ENCODE measurements at places on chromosomes 5 and 9. TPM values are rescaled to one million over a fixed set of nuclear protein-coding genes. Genes with fewer than 3 reads are reported as not detected.

Gene SCGB3A2
- polyA plus RNA-seq, result not detected

Gene ADGRD2
- polyA plus RNA-seq, result not detected

Gene OR1Q1
- polyA plus RNA-seq, result not detected

Gene ARHGEF39
- 8.1 TPM for polyA plus RNA-seq

Gene MTREX
- polyA plus RNA-seq, result 92.9 TPM

Gene PDZD2
- polyA plus RNA-seq, result 16.9 TPM

Gene FOXE1
- not detected for polyA plus RNA-seq

Gene MARCHF3
- polyA plus RNA-seq, result 6.8 TPM

Gene HAND1
- polyA plus RNA-seq, result not detected

Gene ORM2
- polyA plus RNA-seq, result not detected

Gene AGXT2
- 80.5 TPM for polyA plus RNA-seq

Gene SLC6A19
- 55.8 TPM for polyA plus RNA-seq

- no peak for DNase-seq
These were observed 61.7 kb upstream of the LIFR start for GRCh38 chr5:38618154-38618553.

GRCh38 chr9:122816163-122816867 is 12.1 kb downstream of the PDCL start:
- DNase-seq, result no peak

- DNase-seq, result no peak
These were observed 382.5 kb downstream of the KCNN2 start for GRCh38 chr5:114744406-114744805.

DNA sequence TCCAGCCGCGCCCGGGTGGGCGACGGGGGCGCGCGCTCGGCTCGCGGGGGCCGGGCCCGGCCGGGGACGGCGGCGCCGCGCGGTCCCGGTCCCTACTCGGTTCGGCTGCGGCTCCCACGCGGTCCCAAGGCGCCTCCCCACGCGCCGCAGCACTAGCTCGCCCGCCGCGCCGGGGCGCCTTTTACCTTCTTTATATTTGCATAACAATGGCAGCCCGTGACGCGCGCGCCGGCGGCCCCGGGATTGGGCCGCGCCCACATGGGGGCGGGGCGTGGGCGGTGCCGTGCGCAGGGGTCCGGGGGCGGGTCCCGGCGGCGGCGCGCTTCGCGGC is at the start of gene NRARP:
TSS of gene NRARP (minus strand) at position 154 of the 331 bp plus-strand sequence. CDS start 343 bp downstream, outside the sequence.
- DNase-seq, result no peak

GRCh38 chr9:109975574-109976295 is 195.7 kb downstream of the PALM2AKAP2 start:
- DNase-seq, result no peak

DNA sequence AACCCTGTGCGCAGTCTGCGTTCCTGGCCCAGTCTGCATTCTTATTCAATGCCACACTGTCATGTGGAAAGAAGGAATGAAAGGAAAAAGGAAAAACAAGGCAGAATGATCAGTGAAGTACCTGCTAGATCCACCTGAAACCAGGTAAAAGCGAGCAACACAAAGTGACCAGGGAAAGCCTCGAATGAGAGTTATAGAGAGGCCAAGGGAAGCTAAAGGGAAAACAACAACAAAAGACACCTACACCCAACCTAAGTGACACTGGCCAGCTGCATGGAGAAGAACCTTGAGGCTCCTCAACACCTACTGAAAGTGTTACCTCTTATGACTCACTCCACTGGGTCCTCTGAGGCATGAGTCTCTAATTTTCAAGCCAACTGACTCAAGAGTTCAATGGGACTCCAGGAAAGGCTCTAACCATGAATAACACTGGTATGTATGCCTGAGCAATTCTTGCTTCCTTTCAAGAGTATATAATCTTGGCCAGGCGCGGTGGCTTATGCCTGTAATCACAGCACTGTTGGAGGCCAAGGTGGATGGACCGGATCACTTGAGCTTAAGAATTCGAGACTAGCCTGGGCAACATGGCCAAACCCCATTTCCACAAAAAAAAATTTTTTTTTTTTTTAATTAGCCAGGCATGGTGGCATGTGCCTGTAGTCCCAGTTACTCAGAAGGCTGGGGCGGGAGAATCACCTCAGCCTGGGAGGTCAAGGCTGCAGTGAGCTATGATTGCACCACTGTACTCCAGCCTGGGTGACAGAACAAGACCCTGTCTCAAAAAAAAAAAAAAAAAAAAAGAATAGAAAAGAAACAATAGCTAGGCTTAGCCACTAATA is 29.0 kb downstream of the MTMR12 start:
- no peak for DNase-seq

DNA sequence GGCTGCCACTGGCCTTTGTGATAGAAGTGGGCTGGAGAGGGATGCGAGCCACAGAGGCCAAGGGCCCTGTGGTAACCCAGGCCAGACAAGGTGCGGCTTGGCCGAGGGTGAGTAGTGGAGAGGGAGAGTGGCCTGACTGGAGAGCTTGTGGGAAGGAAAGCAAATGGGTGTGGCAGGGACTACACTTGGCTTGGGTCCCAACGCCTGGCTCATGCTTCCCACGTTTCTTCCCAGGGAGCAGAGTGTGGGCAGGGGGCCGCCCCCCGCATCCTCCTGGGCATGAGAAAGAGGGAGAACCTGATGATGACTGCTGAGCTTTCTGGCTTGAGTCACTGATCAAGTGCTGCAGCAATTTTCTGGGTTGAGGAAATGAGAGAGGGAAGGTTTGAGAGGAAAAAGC is 95.7 kb downstream of the ANKH start:
- no peak for DNase-seq

- DNase-seq, result no peak
These were observed 288.9 kb upstream of the MPDZ start for GRCh38 chr9:13568405-13568804.

GRCh38 chr5:37900692-37901091 is 60.9 kb upstream of the GDNF start:
- no peak for DNase-seq

DNA sequence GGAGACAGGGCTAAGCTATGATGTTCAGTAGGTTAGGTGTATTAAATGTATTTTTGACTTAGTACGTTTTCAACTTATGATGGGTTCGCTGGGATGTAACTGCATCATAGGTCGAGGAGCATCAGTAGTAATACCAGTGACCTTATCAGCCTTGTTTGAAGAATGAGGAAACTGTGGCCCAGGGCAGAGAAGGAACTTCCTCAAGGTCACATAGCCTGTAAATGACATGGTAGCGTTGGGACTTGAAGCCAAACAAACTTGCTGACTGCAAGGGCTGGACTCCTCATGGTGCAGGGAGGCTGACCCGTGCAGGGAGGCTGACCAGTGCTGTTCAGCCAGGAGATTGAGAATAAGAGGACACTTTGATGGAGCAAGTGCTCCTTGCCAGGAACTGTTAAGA is 21.3 kb upstream of the PTPN3 start:
- DNase-seq, result no peak

- DNase-seq, result no peak
These were observed 322.5 kb downstream of the DRD1 start for GRCh38 chr5:175121457-175121856.

DNA sequence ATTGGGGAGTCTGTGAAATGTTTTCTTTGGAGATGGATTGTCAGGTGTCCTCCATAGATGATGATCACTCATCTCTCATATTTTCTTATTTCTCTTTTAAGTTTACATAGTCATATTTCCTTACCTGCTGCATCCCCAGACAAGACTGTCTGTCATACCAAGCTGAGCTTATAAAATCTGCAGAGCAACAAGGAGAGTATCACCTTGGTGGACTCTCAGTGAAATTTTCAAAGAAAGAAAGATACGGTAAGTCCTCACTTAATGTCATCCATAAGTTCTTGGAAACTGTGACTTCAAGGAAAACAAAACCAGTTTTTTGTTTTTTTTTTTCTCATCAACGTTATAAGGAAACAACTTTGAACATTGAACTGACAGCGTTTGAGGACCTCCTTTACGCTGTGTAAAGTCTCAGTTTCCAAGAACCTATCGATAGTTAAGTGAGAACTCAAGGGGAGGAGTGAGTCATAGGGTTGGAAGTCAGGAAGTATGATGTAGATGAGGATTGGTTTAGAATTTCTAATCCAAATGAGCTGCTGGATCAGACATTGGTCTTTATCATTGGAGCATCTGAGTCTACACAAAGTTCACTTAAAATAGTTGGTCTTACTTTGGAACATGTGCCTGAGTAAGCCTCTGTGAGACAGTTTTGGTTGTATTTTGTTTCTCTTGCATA is 45.5 kb downstream of the SPIN1 start:
- DNase-seq, result no peak

- DNase-seq, result no peak
These were observed 22.3 kb upstream of the EGFL7 start for GRCh38 chr9:136640171-136641111.

DNA sequence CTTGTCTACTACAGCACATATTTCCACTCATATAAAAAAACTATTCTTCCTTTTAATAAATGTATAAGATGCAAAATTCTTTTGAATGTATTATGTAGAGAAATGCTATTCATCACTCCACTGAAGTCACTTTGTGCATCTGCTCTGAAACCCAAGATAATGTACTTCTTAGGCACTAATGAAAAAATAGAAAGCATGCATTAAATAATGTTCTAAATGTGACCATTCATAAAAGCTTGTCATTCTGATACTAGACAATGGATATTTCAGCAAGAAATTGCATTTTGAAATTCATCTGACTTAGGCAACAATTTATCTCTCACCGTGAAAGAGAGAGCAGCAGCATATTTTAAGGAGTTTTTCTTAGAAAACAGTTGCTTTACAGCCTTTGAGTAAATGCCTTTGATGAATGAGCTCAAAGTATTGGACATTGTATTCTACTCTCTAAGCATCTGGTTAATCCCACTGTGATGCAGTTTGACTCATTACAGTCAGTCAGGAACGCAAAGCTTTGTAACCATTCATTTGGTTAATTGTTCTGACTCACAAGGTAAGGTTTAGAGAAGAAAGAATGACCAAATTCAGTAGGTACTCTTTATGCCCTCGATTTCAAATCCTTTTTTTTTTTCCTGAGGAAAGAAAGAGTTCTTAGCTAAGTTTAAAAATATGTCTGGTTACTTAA is 2233.8 kb upstream of the C9orf72 start:
- DNase-seq, result no peak

DNA sequence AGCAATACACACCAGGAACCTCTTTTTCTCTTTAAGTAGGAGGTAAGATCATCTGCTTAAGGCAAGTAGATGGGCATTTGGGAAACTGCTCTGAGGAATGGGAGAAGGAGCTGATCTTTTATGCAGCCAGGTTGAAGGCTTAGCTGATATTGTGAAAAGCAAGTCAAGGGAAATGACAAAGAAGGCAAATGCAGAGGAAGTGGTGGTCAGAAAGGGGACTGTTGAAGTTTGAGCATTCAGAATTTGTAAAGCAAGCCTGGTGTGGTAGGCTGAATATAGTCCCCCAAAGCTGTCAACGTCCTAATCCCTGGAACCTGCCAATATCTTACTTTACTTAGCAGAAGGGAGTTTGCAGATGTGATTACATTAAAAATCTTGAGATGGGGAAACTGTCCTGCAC is 128.9 kb downstream of the ADAMTS12 start:
- DNase-seq, result no peak

GRCh38 chr9:72037571-72037970 is 22.8 kb downstream of the C9orf57 start:
- no peak for DNase-seq

DNA sequence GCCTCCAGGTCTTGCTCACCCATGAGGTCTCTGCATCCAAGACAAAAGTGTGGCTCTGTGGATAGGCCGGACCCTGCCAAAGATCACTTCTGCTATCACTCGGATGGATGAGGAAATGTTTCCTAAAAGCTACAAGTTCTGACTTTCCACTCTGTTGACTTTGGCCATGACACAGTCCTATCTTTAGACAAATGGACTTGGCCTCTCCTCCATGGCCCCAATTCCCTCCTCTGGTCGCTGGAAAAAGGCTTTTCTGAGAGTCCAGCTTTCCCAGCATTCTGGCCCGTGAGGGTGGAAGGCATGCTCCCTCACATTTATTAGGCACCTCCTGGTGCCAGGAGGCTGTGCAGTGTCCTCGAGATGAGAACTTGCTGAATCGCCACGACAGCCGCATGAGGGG is 83.1 kb downstream of the COL27A1 start:
- DNase-seq, result no peak

GRCh38 chr9:33161011-33161588 is 6.0 kb downstream of the B4GALT1 start:
- no peak for DNase-seq

GRCh38 chr9:38074441-38074961 is 5.5 kb upstream of the SHB start:
- DNase-seq, result no peak

DNA sequence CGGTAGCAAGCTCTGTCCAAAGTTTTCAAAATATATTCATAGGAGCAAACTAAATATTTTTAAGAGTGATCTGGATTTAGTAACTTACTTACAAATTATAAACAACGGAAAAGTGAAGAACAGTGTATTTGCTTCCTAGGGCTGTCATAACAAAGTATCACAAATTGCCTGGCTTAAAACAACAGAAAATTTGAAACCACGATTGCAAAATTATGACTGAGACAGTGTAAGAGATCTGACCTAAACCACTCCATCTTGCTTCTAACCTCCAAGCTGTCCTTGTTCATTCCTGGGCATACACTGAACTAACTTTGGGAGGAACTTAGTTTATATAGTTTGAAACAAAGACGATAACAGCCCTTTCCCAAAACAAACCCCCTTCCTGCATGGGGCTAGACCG is 202.0 kb upstream of the CDH6 start:
- no peak for DNase-seq

DNA sequence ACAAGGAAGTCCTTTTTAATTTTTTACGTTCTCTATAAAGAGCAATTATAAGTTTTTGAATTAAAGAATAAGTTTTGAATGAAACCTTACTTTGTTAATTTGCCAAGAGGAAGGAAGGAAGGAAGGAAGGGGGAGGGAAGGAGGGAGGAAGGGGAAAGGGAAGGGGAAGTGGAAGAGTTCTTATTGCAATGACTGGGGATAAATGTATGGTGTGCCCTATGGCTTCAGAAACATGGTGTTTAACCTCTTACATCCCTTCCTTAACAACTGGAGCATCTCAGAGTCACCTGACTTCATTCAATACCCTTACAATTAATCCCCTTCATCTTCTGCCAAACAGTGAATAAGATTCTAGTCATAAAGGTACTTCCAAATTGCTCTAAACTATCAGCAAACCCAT is 16.0 kb downstream of the CEMIP2 start:
- DNase-seq, result no peak

DNA sequence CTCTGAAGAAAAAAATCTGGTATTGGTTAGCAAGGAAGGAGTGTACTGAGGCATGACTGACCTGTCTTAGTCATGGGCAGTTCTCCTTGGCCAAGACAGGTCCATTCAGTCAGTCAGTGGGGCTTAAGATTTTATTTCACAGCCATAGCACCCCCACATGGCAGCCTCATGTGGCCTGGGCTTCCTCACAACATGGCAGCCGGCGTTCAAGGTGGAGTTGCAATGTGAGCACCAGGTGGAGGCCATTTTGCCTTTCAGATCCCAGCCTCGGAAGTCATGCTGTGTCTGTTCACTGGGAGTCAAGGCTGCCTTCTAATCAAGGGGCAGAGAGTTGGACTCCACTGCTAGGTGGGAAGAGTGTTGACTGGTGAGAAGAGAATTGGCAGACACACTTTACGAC is 10.3 kb upstream of the CARD19 start:
- no peak for DNase-seq

- DNase-seq, result no peak
These were observed 378.8 kb upstream of the TLE4 start for GRCh38 chr9:79193001-79193400.
